ENCODE measurements at places on chromosomes 12 and 14. TPM values are rescaled to one million over a fixed set of nuclear protein-coding genes. Genes with fewer than 3 reads are reported as not detected.

DCN gene
- total RNA-seq, result 32.6 TPM

FLRT2 gene
- 7.1 TPM for total RNA-seq

HOXC6 gene
- total RNA-seq, result not detected

ACSS3 gene
- 0.26 TPM for total RNA-seq

NFATC4 gene
- 4.7 TPM for total RNA-seq

LRRIQ1 gene
- total RNA-seq, result under 0.01 TPM

LIN7A gene
- total RNA-seq, result not detected

CEP170B gene
- total RNA-seq, result 41.5 TPM

VPS37B gene
- total RNA-seq, result 22.7 TPM

PTPRQ gene
- not detected for total RNA-seq

CISTR gene
- total RNA-seq, result not detected

CCDC38 gene
- total RNA-seq, result 0.13 TPM

KRT85 gene
- total RNA-seq, result not detected

SLC8A3 gene
- under 0.01 TPM for total RNA-seq

TMTC1 gene
- 4.5 TPM for total RNA-seq

RNASE3 gene
- not detected for total RNA-seq

ZNF385A gene
- 7.6 TPM for total RNA-seq

PRKAB1 gene
- total RNA-seq, result 19.5 TPM
